Neural crest cell (in vitro differentiated cells): ENCODE measurements at places on chromosomes 2 and 18. TPM values are rescaled to one million over a fixed set of nuclear protein-coding genes. Genes with fewer than 3 reads are reported as not detected.

- no peak overlapping the region for H3K4me3 ChIP-seq
- no peaks in the 10 kb centered on the region for H3K36me3 ChIP-seq
- no peak for DNase-seq
Measured at GRCh38 chr2:217790195-217790594, 212.6 kb downstream of the TNS1 start.

DNA sequence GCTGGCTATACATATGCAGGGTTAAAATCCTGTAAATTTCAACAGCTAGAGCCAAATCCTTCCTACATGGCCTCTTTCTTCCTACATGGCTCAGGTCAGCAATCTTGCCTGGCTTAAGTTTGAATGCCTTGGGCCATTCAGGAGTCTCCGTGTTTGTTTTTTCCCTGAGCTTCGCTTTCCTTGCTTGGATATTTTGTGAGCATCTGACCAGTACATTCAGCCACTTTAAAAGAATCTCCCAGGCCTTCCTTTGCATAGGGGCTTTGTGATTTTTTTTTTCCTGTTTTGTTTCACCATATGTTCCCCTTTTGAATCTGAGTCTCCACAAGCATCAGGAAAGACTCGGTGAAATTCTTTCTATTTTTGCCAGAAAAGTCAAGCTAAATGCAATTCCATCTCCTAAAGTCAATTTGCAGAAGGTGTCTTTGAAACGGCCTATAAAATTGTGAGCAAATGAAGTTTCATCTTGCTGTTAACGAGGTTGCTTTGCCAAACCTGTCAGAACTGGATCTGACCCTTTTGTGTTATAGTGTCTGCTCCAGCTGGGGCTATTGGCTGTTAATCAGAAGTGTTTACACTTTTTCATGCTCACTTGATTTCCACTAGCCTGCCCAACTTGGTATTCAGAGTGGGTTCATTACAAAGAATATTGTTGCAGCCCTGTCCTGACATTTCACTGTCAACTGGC, 256.9 kb downstream of the DCC start:
- no peak overlapping the region for H3K4me3 ChIP-seq
- H3K27me3 ChIP-seq: no peaks in the 10 kb centered on the region
- H3K4me1 ChIP-seq: peaks cover 9% of the 10 kb centered on the region
- no peak for DNase-seq
- H3K27ac ChIP-seq: peak overlapping the region; percentile 8
- H3K36me3 ChIP-seq: no peaks in the 10 kb centered on the region

DNA sequence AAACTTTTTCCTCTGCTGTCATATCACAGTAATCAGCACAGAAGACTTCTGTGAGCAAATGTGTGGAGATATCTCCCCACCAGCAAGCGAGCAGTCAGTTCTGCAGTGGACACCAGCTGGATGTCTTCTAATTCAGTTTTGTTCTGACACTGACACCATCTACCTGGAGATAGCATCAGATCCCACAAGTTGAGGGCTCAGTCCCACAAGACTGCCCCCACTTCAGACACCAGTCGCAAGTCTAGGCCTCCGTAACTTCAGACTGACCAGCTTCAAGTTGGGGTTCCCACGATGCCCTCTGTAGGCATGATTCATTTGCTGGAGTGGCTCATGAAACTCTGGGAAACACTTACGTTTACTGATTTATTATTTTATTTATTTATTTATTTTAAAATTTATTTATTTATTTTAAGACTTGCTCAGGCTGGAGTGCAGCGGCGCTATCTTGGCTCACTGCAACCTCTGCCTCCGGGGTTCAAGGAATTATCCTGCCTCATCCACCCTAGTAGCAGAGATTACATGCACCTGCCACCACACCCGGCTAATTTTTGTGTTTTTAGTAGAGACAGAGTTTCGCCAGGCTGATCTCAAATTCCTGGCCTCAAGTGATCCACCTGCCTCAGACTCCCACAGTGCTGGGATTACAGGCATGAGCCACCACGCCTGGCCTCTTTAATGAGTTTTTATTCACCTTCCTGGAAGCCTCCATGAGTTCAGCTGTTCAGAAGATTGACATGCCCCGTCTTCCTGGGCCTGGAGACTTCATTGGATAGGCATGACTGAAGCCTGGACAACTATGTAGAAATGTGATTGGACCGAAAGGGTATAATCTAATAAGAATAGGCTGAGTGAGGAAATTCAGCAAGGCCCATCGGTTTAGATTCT, 55.7 kb downstream of the PAPOLG start:
- no peak overlapping the region for H3K4me3 ChIP-seq
- peaks cover 6% of the 10 kb centered on the region for H3K4me1 ChIP-seq
- no peak for DNase-seq
- no peaks in the 10 kb centered on the region for H3K27me3 ChIP-seq
- peak overlapping the region; percentile 72 for H3K27ac ChIP-seq

The TNFRSF11A gene
- 0.05 and 0.16 TPM in 2 replicates for total RNA-seq
